ENCODE measurements at places on chromosomes 7 and 10.

DNA sequence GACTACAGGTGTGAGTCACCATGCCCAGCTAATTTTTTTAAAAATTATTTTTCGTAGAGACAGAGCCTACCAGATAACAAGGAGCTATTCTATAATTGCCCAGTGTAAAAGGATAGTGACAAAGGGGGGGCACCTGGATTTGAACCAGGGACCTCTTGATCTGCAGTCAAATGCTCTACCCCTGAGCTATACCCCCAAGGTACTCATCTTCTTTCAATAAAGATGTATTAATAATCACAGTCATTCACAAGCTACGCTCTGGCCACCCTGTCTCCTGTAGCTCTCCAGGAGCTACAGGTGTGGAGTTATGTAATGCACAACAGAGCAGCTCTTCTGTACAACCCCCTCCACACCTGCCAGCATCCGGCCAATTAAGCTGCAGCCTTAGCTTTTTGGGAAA, 83.5 kb downstream of the ZNF777 start:
- DNase-seq, result no peak

DNA sequence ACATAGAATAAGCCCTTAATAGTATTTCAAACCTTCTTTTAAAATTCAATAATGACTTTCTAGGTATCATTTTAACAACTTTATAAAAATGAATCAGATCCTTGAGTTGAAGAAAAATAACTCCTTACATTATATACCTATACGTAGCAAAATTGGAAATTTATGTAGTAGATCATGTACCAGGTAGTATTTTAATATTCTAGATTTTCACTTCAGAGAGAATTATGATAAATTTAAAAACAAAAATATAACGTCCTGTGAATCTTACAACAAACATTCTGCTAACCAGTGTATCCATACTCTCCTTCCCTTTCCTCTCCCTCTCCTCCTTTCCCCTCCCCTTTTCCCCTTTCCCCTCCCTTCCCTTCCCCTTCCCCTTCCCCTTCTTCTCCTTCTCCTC, 6.1 kb upstream of the RAB11FIP2 start:
- no peak for DNase-seq

GRCh38 chr7:73801577-73801976, 29.2 kb upstream of the CLDN4 start:
- DNase-seq, result no peak

GRCh38 chr7:45710271-45711160, 136.3 kb downstream of the ADCY1 start:
- DNase-seq, result no peak

DNA sequence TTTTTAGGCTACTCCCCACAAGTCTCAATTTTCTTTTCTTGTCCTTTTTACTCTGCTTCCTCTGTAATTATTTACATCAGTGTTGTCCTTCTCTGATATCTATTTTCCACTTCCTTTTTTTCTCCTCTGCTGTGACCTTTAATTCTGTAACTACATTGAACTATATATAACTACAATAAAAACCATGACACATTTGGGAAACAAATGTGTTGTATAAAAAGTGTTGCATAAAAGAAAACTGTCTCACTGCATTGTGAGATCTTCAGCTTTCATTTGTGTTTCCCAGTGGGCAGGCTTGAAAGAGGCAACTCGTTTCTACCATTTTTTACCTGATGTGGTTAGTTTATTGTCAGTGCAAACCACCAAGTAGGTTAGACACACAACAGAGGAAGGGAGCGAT, 483.9 kb upstream of the NRP1 start:
- no peak for DNase-seq

DNA sequence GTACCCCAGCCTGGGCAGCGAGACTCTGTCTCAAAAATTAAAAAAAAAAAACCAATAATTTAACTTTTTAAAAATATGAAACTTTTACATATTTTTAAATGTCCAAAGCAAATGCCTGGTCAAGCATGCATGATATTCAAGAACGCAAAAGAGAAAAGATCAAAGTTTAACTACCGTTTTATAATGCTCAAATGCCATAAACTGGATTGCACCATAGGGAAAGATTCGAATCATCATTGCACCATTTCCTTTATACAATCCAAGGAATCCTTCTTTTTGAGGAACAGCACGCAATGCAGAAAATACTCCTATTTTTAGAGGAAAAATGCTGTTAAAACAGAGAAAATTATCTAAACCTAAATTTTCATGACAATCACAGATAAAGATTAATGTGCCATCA, 20.9 kb downstream of the SLC25A16 start:
- DNase-seq, result no peak

DNA sequence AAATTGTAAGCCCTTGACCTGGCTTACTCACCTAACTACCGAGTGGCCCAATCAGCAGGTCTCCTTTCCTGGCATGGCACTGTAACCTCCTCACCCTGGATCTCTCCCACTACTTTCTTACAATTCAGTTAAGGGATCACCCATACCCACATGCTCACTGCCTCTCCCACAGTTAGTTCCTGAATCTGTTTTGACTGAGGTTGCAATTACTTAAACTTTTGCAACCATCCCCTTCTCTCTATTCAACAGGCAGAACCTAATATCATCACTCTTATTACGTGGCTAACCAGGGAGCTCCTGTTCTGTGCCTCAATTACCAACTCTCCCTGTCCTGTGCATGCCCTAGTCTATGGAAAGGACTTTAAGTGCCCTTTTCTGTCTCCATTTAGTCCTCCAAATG, 84.2 kb upstream of the IKZF1 start:
- DNase-seq, result no peak

GRCh38 chr10:84493361-84493760, 165.0 kb downstream of the CCSER2 start:
- no peak for DNase-seq

- DNase-seq, result no peak
These were observed 32.2 kb downstream of the ZCCHC24 start for GRCh38 chr10:79413196-79413595.

- no peak for DNase-seq
These were observed 57.4 kb upstream of the ADO start for GRCh38 chr10:62746951-62747729.

DNA sequence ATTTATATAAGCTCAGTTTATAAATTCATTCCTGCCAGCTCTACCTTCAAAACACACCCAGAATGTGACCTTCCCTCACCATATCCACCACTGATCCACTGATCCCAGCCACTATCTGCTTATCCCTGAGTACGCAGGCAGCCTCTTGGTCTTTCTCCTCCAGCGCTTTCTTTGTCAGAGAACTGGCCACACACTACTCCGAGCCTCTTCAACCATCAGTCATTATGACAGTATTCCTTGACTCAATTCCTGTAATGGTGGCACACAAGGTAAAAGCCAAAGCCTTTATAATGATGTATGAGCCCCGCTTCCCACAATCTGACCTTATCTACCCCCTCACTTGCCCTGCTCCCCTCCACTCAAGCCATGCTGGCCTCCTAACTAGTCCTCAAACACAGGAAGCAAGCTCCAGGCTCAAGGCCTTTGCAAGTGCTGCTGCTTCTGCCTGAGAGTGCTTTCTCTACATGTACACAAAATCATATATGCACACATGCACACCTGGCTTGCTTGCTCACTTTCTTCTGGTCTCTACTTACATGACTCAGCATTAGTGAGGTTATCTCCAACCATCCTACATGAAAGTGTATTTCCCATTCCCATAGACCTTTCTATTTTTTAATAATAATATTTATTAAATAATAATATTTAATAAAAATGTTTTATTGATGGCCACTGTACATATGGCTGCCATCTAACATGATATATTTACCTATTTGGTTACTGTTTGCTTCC, 150.4 kb upstream of the FEZF1 start:
- no peak for DNase-seq

DNA sequence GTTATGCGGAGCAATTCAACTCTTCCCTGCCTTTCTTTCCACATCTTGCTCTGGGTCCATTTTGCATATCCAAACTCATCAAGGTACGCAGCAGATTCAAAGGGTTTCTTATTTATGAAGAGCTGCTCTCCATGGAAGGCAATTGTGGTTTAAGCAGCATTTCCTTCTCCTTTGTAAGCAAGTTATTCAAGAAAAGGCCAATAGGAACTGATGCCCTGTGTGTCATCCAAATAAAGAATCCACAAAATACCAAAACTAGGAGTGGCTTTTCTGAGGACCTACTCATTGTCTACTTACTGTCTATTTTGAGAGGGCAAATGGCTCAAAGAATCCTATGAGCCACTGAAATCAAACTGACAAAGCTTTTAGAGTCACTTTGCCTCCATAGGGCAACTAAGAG, 253.1 kb downstream of the PTEN start:
- DNase-seq, result no peak

DNA sequence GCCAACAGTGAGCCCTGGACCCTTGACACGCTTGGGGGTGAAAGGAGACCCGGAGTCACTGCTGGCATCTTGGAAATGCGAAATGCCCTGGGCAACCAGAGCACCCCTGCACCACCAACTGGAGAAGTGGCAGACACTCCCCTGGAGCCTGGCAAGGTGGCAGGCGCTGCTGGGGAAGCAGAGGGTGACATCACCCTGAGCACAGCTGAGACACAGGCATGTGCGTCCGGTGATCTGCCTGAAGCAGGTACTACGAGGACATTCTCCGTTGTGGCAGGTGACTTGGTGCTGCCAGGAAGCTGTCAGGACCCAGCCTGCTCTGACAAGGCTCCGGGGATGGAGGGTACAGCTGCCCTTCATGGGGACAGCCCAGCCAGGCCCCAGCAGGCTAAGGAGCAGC, 98.5 kb downstream of the TACC2 start:
- no peak for DNase-seq

GRCh38 chr7:116779931-116780330, 82.5 kb upstream of the CAPZA2 start:
- DNase-seq, result no peak

DNA sequence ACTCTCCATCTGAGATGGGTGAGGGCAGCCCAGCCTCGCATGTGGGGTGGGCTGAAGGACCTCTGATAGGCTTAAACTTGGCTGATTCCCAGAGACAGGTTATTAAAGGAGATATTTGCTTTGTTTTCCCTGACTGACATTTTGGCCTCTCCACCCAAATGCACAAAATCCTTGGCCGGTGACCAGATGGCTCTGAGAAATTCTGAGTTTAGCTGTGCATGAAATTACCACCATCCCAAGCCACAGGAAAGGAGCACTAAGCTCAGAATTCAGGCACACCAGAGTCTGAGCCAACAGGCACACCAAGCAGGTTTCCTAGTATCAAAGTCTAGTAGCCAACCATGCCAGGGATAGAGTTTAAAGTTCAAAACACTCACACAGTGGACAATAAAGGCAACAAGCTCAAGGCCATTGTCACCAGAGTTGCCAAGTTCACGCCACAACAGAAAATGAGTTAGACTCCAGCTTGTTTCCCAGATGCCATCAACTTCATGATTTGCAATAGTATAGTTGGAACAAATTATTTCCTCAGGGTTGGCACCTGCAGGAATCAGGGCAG, 387.6 kb downstream of the KCNMA1 start:
- DNase-seq, result no peak

- DNase-seq, result no peak
These were observed 189.5 kb downstream of the ANKRD30A start for GRCh38 chr10:37314862-37315261.

- peak; percentile 83 for DNase-seq
These were observed 102.2 kb upstream of the ANKRD1 start for GRCh38 chr10:91022924-91023699.

DNA sequence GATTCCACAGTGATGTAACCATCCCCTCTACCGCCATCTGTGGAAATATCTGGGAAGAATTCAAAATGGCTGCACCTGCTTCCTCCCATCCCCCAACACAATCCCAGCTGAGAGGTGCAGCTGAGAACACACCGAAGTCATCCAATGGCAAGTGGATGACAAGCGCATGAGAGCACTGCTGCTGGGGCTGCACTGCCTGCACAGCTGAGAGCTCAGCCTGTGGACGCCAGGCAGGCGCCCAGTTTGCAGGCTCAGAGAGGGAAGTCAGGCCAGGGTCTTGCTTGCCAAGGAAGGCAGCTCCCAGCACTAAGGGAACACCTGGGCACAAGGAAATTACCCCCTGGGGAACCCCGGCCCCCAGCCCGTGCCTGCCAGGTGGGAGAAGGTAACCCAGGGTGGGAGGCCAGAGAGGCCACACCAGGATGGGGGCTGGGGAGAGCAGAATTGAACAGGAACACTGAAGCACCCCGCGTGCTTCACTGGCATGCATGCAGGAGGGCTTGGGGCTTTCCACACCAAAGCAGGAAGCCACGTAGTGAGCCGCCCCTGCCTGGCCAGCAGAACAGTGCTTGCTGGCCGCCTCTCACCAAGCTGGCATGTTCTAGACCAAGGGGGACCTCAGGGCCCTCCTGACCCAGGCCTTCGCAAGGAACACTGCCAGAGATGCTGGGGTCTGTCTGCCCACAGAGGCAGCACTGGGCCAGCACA, 46.2 kb downstream of the FAM53B start:
- no peak for DNase-seq

DNA sequence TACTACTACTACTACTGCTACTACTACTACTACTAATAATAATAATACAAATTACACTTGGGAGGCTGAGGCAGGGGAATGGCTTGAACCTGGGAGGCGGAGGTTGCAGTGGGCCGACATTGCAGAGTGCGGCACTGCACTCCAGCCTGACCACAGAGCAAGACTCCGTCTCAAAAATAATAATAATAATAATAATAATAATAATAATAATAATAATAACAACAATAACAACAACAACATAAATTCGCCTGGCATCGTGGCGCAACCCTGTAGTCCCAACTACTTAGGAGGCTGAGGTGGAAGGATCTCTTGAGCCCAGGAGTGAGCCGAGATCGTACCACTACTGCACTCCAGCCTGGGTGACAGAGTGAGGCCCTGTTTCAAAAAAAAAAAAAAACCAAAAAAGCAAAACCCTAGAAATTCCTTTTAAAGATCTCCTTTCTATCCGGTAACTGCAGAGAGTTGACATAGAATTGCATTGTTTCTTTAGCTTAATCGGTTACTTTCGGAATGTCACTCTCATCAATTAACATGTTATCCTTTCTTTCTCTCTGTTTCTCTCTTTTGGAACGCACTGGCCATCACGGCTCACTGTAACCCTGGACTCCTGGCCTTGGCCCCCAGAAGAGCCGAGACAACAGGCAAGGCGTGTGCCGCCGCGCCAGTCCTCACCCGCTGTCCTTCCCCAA, 972 bp downstream of the PHYH start:
- no peak for DNase-seq

DNA sequence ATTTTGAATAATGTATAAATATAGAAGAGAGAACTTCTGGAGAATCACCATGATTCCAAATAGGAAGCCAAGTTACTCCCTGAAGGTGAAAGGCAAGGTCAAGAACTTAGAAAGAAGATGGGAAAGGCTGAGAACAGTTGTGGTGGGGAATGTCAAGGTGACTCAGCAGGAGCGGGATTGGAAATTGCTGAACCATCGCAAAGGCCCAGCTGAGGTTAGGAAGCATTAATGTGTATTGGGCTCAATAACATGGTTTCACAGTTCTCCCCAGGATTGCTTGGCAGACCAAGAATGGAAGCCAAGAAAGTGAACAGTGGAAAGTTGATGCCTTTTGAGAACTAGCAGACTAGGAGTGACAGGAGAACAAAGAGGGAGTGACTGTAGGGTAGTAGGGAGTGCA, 133.3 kb downstream of the VTI1A start:
- DNase-seq, result no peak

- no peak for DNase-seq
These were observed 18.4 kb downstream of the LRRC27 start for GRCh38 chr10:132350391-132350790.
